ENCODE measurements at places on chromosomes 5 and 9.

GRCh38 chr5:145775411-145775810 lies 59.7 kb downstream of the PRELID2 start:
- no peak for DNase-seq

DNA sequence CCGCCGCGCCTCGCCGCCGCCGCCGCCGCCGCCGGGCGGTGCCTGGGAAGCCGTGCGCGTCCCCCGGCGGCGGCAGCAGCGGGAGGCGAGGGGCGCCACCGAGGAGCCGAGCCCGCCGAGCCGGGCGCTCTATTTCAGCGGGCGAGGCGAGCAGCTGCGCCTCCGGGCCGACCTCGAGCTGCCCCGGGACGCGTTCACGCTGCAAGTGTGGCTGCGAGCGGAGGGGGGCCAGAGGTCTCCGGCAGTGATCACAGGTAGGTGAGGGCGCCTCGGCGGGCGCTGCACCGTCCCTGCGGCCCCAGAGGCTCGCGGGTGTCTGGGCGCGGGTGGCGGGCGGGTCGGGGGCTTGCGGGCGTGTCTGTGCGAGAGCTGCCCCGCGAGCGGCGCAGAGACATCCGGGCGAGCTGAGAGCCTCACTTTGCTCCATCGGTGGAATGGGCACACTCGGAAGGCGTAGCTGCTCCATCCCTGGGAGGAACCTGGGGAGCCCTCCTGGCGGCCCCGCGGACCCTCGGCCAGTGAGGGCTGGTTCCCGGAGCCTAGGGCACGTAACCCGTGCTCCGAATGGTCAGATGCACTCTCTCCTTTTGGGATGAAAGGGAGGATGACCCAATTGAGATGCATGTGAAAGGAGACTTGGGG lies 864 bp downstream of the PAPPA start:
- DNase-seq = no peak

GRCh38 chr5:10329820-10330481 lies 22.2 kb upstream of the CMBL start:
- peak; percentile 15 for DNase-seq

DNA sequence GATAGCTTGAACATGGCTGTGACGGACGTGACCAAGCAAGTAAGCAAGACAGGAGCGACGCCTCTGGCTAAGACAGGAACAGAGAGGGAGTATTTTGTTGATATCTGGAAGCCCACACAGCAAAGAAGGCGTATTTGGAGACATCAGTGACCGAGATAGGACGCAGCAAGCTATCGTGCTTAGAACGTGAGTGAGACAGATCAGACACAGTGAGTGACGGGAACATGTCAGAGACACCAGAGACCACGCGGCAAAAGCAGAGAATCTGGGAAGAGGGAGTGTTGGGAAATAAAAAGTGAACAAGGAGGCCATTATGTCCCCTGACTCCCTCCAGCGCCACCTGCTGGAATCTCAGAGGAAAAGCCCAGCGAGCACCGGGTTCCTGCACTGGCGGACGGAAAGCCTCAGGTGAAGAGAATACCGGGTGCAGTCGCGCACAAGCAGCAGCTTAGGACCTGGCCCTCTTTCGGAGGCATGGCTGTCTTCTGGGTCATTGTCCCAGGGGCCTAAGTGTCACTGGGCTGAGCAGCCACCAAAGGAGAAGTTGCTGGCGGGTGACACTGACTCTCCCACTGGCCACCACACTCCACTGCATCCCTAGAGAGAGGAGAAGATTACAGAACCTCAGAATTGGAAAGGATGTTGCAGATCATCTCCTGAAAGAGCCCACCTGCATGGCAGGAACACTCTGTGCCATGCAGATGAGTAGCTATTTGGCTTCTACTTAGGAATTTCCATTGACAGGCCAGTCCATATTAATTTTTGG lies 99.1 kb downstream of the FBXO38 start:
- DNase-seq = no peak

DNA sequence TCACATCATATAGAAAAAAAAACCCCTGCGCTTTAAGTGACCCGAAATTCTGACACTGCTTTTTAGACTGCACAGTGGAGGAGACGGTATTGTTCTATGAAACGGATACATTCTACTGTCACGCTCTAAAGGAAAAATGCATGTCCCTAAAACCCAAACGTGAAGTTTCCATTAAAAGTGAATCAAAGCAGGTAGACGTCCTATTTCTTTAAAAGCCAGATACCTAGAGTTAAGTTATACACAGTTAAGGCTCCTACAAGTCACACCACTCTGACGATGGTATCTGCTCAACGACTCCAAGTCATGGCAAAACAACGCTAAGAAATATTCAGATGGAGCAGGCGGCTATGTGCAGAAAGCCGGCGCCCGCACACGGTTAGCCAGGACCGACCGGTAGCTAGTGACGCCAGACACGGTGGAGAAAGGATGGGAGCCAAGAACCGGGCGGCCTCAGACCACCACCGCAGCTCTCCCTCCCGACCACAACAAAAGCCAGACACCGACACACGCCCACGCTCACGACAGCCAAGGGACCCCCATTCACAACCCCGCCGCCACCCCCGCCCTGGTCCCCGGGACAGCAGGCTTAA lies 734 bp downstream of the SKP1 start:
- DNase-seq = no peak

GRCh38 chr9:2015581-2016407 lies 647 bp downstream of the SMARCA2 start:
- peak; percentile 55 for DNase-seq

- DNase-seq = no peak
These were observed 29.6 kb upstream of the VLDLR start for GRCh38 chr9:2591967-2592366.

DNA sequence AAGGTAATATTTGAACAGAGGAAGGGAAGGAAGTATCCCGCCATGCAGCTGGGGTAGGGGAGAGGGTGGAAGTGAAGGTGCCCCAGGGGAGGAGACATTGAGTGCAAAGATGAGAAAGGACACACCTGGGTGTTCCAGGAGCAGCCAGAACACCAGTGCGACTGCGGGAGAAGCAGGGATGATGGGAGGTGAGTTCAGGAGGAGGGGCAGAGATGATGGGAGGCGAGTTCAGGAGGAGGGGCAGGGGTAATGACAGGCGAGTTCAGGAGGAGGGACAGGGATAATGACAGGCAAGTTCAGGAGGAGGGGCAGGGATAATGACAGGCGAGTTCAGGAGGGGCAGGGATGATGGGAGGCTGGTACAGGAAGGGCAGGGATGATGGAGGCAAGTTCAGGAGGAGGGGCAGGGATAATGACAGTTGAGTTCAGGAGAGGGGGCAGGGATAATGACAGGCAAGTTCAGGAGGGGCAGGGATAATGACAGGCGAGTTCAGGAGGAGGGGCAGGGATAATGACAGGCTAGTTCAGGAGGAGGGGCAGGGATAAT lies 17.2 kb upstream of the SPOCK1 start:
- no peak for DNase-seq

- DNase-seq = no peak
These were observed 199.6 kb downstream of the SMARCA2 start for GRCh38 chr9:2214707-2215106.

DNA sequence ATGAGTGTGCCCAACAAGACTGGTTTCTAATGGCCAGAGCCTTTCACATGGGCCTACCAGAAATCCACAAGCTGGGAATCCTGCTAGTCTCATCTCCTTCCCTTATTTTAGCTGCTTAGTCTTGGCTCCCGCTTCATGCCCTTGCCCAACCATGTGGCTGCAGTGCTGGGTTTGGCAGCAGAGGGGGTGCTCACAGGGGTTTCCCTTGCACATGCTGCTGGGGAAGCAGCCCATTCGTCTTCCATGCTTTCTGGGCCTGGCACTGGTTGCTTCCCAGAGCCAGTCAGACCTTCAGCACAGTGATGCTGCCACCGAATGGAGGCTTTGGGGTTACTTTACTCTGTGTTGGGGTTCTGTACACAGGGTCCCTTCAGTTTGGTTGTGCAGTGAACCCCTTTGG lies 26.3 kb downstream of the SLC46A2 start:
- no peak for DNase-seq

GRCh38 chr5:52998552-52999313 lies 9.6 kb downstream of the ITGA2 start:
- no peak for DNase-seq

- no peak for DNase-seq
These were observed 206.4 kb downstream of the C9orf50 start for GRCh38 chr9:129414377-129414992.

- DNase-seq = no peak
These were observed 64.6 kb downstream of the ABLIM3 start for GRCh38 chr5:149205625-149206523.

- DNase-seq = peak; percentile 25
These were observed 21.7 kb upstream of the NSD1 start for GRCh38 chr5:177111720-177112394.

GRCh38 chr9:33129251-33129885 lies 37.8 kb downstream of the B4GALT1 start:
- DNase-seq = no peak

GRCh38 chr5:172707285-172708182 lies 63.5 kb downstream of the DUSP1 start:
- peak; percentile 7 for DNase-seq

GRCh38 chr9:114472765-114473446 lies 32.4 kb downstream of the WHRN start:
- DNase-seq = no peak

- DNase-seq = no peak
These were observed 136.2 kb downstream of the DMXL1 start for GRCh38 chr5:119207105-119207504.

DNA sequence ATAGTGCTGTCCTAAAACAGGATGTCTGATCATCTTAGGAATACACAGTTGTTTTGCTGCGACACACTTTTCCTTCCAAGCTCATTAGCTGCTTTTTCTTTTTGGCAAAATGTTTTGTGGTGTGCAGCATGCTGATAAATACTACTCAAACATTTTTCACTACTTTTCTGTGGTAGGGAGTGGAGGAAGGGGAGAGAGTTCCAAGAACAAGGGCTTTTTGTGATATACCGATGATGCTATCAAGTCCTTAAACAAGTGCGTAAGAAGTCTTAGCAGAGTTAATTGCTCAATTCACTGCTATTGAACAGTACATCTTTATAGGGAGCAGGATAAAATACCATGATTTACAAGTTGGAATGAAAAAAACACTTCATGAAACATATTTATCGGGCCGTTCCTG lies 23.6 kb upstream of the TEK start:
- no peak for DNase-seq

DNA sequence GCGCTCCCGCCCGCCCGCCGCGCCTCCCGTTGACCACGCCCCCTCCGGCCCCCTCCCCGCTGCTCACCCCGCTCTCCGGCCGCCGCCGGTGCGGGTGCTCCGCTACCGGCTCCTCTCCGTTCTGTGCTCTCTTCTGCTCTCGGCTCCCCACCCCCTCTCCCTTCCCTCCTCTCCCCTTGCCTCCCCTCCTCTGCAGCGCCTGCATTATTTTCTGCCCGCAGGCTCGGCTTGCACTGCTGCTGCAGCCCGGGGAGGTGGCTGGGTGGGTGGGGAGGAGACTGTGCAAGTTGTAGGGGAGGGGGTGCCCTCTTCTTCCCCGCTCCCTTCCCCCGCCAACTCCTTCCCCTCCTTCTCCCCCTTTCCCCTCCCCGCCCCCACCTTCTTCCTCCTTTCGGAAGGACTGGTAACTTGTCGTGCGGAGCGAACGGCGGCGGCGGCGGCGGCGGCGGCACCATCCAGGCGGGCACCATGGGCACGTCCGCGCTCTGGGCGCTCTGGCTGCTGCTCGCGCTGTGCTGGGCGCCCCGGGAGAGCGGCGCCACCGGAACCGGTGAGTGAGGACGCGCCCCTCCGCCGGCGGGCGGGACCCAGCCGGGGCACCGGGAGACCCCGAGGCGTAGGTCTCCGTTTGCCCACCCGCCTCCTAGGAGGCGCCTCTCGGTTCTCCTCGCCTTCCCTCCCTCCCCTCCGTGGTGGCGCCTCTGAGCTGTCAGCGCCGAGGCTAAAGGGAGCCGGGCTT lies at the start of gene VLDLR:
VLDLR (plus strand) TSS at position 66 of the 739 bp plus-strand sequence; CDS start at position 469, 403 bp downstream.
- peak; percentile 61 for DNase-seq

DNA sequence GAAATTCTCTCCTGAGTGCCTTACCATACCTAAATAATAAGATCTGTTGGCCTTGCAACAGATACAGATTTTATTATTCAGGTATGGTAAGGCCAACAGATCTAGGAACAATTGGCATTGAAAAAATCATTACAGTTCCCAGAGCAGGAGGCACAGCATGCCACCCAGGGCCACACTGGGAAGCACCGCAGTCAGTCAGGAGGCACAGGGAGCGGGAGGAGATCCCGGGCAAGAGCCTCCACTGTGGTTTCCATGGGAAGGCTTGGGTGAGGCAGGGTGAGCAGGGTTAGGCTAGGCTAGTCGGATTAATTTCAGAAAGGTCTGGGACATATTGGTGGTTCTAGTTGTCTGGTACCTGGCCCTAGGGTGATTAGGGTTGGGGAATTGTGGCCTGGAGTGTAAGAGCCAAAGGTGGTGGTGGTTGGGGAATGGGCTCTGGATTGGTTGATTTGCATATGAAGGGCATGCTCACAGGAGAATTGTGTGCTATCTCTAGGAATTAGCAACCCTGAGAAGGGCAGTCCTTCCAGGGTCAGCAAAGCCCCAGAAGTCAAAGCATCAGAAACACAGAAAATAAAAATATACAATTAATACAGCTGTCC lies 111.4 kb downstream of the PDE8B start:
- no peak for DNase-seq

- no peak for DNase-seq
These were observed 823.2 kb downstream of the TLE1 start for GRCh38 chr9:80866121-80866520.

DNA sequence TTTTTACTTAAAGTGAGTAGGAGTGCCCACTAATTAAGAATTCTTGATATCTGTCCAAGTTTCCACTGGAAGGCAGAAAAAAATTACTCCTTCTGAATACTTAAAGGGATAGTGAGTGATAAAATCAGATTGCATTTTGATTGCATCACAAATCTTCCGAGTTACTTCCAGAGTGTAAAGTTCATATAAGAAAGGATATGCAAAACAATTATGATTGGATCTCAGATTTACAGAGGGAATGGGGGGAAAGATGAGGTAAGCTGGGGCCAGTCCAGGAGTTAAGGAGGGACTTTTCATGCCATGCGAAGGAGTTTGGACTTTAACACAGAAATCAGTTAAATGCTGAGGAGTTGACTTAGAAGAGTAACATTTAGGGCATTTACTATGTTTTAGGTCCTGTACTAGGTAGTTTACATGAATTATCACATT lies 9.3 kb upstream of the RNF145 start:
- no peak for DNase-seq

- no peak for DNase-seq
These were observed 416.8 kb downstream of the IRX2 start for GRCh38 chr5:2334719-2335118.

DNA sequence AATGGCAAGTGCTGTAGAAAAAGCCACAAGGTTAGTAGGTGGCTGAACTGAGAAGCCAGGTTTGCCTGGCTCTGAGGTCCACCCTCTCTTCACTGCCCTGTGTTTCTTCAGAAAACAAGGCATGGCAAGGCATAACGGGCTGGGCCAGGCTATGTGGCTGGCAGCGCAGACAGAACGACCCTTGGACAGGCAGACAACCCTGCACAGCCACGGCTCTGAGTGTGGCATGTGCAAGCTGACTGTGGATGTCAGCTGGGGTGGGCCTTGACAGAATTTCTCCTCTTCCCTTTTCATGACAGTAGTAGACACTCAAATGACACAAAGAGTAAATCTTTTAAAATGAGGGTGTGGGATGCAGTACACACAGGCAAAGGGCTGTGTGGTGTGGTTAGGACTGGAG lies 81.7 kb downstream of the MACROH2A1 start:
- DNase-seq = no peak
